Astrocyte (in vitro differentiated cells and primary cell): ENCODE measurements at places on chromosomes 7 and 10. TPM values are rescaled to one million over a fixed set of nuclear protein-coding genes. Genes with fewer than 3 reads are reported as not detected.

The DYDC2 gene
- total RNA-seq: not detected in 2 replicates

The CDK1 gene
- 4.1 and 6.6 TPM in 2 replicates for total RNA-seq

The PLCE1 gene
- 0.58 and 0.84 TPM in 2 replicates for total RNA-seq

The FAM237B gene
- total RNA-seq: not detected in 2 replicates

The PON1 gene
- total RNA-seq: 0.99 and 1.00 TPM in 2 replicates

The MALRD1 gene
- total RNA-seq: 0.24 and 0.45 TPM in 2 replicates

The TEX36 gene
- not detected in 2 replicates for total RNA-seq

The PLPP4 gene
- 44.1 and 45.1 TPM in 2 replicates for total RNA-seq

The SSC4D gene
- total RNA-seq: 6.0 and 7.4 TPM in 2 replicates

The HOXA6 gene
- not detected in 2 replicates for total RNA-seq

GRCh38 chr10:86376403-86376802 is 9.8 kb upstream of the GRID1 start:
- no peak overlapping the region for H3K4me3 ChIP-seq
- DNase-seq: no peak
- H3K4me1 ChIP-seq: peaks cover 3% of the 10 kb centered on the region
- H3K27ac ChIP-seq: no peak overlapping the region

DNA sequence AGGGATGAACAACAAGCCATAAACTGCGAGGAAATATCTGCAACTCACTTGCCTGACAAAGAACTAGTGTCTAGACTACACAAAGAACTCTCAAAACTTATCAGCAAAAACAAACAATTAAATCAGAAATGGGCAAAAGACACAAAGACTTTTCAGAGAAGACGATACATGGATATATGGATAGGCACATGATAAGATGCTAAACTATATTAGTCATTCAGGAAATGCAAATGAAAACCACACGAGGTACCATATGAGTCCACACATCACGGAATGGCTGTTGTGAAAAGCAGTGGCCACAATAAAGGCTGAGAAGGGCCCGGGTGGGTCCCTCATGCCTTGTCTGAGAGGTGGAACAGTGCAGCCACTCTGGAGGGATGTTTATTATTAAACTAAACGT is 267.8 kb downstream of the WDR37 start:
- no peaks in the 10 kb centered on the region for H3K36me3 ChIP-seq
- H3K27me3 ChIP-seq: no peaks in the 10 kb centered on the region
- no peak for DNase-seq
- H3K4me3 ChIP-seq: no peak overlapping the region
- no peaks in the 10 kb centered on the region for H3K4me1 ChIP-seq

- no peak overlapping the region for H3K27ac ChIP-seq
- H3K4me3 ChIP-seq: no peak overlapping the region
- DNase-seq: peak; percentile 58
Observed at GRCh38 chr10:92387289-92387940, 96.4 kb downstream of the MARCHF5 start.

GRCh38 chr10:49207113-49207512 is 18.9 kb upstream of the TMEM273 start:
- no peak overlapping the region for H3K4me3 ChIP-seq
- H3K27ac ChIP-seq: no peak overlapping the region
- no peaks in the 10 kb centered on the region for H3K27me3 ChIP-seq
- H3K36me3 ChIP-seq: no peaks in the 10 kb centered on the region

GRCh38 chr10:17085011-17085725 is 44.4 kb downstream of the CUBN start:
- no peak overlapping the region for H3K4me3 ChIP-seq
- H3K27ac ChIP-seq: peak overlapping the region; percentile 24
- H3K4me1 ChIP-seq: peaks cover 4% of the 10 kb centered on the region
- no peaks in the 10 kb centered on the region for H3K27me3 ChIP-seq
- DNase-seq: no peak

DNA sequence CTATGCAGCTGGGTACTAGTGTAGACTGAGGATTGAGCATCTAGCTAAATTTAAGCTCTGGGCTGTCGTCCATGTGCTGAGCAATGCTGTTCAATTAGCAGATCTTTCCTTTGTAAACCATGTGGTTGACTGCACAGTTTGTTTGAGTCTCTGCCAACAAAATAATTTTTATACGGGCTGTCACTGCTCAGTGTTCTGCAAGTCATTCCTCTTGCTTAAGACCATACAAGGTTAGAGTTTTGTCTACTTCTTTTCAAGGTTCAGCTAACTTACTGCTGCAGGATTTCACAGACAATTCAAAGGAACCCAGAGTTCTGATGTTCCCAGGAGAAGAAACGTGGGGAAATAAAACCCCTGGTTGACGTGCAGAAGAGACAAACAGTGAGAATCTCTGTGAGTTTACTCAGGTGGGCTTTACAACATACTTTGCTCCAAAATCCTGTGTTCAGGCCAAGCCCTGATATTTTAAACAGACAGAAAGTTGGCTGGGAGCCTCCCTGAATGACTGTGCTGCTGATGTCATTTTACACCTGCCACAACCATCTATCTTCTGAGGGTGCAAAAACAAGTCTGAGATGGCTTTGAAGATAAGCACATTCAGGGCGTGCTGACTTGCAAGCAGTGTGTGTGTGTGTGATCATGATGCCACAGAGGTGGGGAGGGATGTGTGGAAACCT is 177.1 kb upstream of the SVIL start:
- peaks cover 24% of the 10 kb centered on the region for H3K4me1 ChIP-seq
- peak; percentile 99 for DNase-seq
- H3K36me3 ChIP-seq: no peaks in the 10 kb centered on the region
- no peak overlapping the region for H3K4me3 ChIP-seq
- no peaks in the 10 kb centered on the region for H3K27me3 ChIP-seq

- no peaks in the 10 kb centered on the region for H3K36me3 ChIP-seq
- H3K4me1 ChIP-seq: peaks cover 15% of the 10 kb centered on the region
- peak overlapping the region; percentile 71 for H3K27ac ChIP-seq
- peak; percentile 69 for DNase-seq
Observed at GRCh38 chr7:121278120-121279021, 50.4 kb upstream of the WNT16 start.

DNA sequence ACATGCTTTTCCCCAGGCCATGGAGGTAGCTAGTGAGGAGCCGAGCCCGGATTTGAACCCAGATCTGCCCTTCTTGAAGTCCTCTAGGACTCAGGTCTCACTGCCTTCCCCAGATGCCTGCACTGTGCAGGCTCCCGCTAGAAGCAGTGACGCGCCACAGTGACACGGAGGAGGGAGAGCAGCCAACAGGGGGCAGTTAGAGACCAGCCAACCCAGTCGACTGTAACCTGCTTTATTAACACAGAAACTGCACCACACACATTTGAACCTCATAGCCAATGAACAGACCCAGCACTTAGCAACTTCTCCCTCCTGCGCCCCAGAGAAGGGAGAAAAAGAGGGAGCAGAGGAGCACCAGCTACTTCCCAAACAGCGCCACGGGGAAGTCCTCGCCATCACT is 27.4 kb downstream of the PILRA start:
- H3K27ac ChIP-seq: no peak overlapping the region
- no peaks in the 10 kb centered on the region for H3K36me3 ChIP-seq
- peaks cover 26% of the 10 kb centered on the region for H3K27me3 ChIP-seq
- H3K4me1 ChIP-seq: no peaks in the 10 kb centered on the region
- no peak for DNase-seq

GRCh38 chr10:46226900-46227558 is 59.8 kb upstream of the ANTXRL start:
- H3K36me3 ChIP-seq: no peaks in the 10 kb centered on the region
- no peak for DNase-seq
- H3K27me3 ChIP-seq: peaks cover 2% of the 10 kb centered on the region
- no peak overlapping the region for H3K4me3 ChIP-seq
- no peak overlapping the region for H3K27ac ChIP-seq

- DNase-seq: peak; percentile 36
- H3K4me3 ChIP-seq: no peak overlapping the region
- H3K27ac ChIP-seq: no peak overlapping the region
- H3K27me3 ChIP-seq: no peaks in the 10 kb centered on the region
Observed at GRCh38 chr10:17675638-17676037, 31.7 kb downstream of the STAM start.

GRCh38 chr7:282621-283020 is 7.3 kb upstream of the FOXL3 start:
- peaks cover 14% of the 10 kb centered on the region for H3K27me3 ChIP-seq
- no peak overlapping the region for H3K27ac ChIP-seq
- no peak for DNase-seq
- no peaks in the 10 kb centered on the region for H3K36me3 ChIP-seq
- no peaks in the 10 kb centered on the region for H3K4me1 ChIP-seq

- H3K4me3 ChIP-seq: no peak overlapping the region
- no peaks in the 10 kb centered on the region for H3K4me1 ChIP-seq
- H3K27ac ChIP-seq: no peak overlapping the region
- peak; percentile 7 for DNase-seq
- peaks cover 1% of the 10 kb centered on the region for H3K27me3 ChIP-seq
- no peaks in the 10 kb centered on the region for H3K36me3 ChIP-seq
Observed at GRCh38 chr10:84256510-84257342, 11.9 kb downstream of the RGR start.

DNA sequence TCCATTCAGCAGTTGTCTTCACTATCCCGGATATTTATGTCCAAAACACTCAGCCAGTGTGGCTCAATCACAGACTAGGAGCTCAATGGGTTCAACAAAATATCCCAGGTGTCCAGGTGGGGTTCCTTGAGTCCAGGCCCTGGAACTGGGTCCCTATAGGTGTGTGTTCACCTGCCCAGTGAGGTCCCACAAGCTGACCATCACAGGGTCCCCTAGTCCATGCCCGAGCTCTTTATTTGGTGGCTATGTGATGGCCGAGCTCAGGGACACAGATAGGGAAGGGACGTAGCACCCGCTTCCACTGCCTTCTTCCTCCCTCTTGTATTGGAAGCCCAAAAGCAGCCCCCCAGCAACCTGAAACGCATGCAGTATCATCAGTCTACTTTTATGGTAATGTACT is 78.9 kb upstream of the DDC start:
- no peak overlapping the region for H3K27ac ChIP-seq
- H3K4me1 ChIP-seq: no peaks in the 10 kb centered on the region

GRCh38 chr7:21030237-21030871 is 243.7 kb upstream of the SP8 start:
- no peaks in the 10 kb centered on the region for H3K36me3 ChIP-seq
- H3K27ac ChIP-seq: no peak overlapping the region
- no peak overlapping the region for H3K4me3 ChIP-seq
- no peak for DNase-seq

GRCh38 chr7:155138204-155138603 is 68.1 kb downstream of the HTR5A start:
- H3K36me3 ChIP-seq: no peaks in the 10 kb centered on the region
- no peak overlapping the region for H3K4me3 ChIP-seq
- no peaks in the 10 kb centered on the region for H3K4me1 ChIP-seq
- DNase-seq: no peak

GRCh38 chr7:27593226-27593625 is 69.5 kb downstream of the HIBADH start:
- no peak overlapping the region for H3K27ac ChIP-seq
- H3K36me3 ChIP-seq: no peaks in the 10 kb centered on the region
- DNase-seq: no peak
- no peak overlapping the region for H3K4me3 ChIP-seq

- no peak overlapping the region for H3K27ac ChIP-seq
- no peak overlapping the region for H3K4me3 ChIP-seq
- DNase-seq: no peak
- H3K4me1 ChIP-seq: no peaks in the 10 kb centered on the region
- peaks cover 3% of the 10 kb centered on the region for H3K27me3 ChIP-seq
Observed at GRCh38 chr10:49207936-49208487, 19.8 kb upstream of the TMEM273 start.

GRCh38 chr7:151440799-151441445 is 981 bp upstream of the CRYGN start:
- H3K4me1 ChIP-seq: peaks cover 11% of the 10 kb centered on the region
- no peaks in the 10 kb centered on the region for H3K36me3 ChIP-seq
- DNase-seq: no peak
- H3K27me3 ChIP-seq: peaks cover 8% of the 10 kb centered on the region
- H3K27ac ChIP-seq: no peak overlapping the region
- H3K4me3 ChIP-seq: no peak overlapping the region

DNA sequence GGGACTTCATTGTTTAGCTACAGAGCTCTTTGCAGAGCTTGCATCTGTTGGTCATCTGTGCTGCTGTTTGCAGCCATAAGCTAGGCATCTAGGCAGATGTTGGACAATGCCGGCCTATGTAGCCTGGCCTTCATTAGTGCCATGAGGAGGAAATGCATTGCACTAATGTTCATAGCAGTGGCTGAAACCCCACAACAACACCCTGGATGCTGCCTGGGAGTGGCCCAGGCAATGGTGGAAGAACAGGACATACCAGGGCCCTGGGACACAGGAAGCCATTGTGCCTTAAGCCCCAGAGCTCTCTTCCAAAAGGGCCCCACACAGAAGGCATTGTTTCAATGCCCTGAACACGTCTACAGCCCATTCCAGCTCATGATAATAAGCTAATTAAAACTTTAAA is 131.5 kb upstream of the LYZL1 start:
- no peaks in the 10 kb centered on the region for H3K36me3 ChIP-seq
- no peak for DNase-seq
- no peak overlapping the region for H3K4me3 ChIP-seq

DNA sequence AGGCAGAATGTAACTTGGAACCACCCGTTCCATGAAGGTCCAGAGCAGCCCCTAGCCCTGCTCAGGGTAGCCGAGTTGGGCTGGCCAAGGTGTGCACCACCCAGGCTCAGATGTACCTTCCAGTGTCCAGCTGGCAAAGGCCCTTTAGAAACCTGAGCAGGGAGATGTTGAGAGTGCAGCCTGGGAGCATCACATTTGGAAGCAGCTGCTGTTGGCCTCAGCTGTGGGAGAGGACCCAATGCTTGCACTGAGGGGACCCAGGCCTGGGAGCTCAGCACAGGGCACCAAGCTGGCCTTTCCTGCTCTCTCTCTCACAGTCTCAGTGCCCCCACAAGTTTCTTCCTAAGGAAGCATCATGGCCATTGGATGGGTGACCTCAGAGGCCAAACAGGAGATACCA is 33.5 kb downstream of the ANXA8 start:
- H3K27me3 ChIP-seq: no peaks in the 10 kb centered on the region
- no peak overlapping the region for H3K27ac ChIP-seq
- H3K4me1 ChIP-seq: no peaks in the 10 kb centered on the region
- DNase-seq: no peak
- no peaks in the 10 kb centered on the region for H3K36me3 ChIP-seq

DNA sequence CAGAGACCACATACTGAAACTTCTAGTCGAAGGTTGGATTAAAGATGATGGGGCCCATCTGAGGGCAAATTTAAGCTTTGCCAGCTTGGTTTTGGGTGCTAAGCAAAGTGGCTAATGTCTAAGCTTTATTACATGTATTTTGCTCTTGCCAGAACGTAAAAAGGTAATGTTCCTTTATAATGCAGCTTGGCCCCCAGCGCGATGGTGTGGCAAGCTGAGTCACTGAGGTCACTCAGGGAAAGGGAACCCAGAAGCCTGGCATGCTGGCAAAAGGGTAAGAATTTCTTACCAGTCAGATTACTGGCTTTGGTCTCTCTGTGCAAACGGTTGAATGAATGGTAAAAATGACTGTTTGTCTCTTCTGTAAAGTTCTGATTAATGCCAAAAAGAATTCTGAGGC is 158.3 kb upstream of the KCND2 start:
- H3K27me3 ChIP-seq: no peaks in the 10 kb centered on the region
- no peak overlapping the region for H3K27ac ChIP-seq
- no peaks in the 10 kb centered on the region for H3K36me3 ChIP-seq
- DNase-seq: no peak
- H3K4me1 ChIP-seq: no peaks in the 10 kb centered on the region
